AG09319 (cell line): ENCODE measurements at places on chromosomes 12 and 14.

DNA sequence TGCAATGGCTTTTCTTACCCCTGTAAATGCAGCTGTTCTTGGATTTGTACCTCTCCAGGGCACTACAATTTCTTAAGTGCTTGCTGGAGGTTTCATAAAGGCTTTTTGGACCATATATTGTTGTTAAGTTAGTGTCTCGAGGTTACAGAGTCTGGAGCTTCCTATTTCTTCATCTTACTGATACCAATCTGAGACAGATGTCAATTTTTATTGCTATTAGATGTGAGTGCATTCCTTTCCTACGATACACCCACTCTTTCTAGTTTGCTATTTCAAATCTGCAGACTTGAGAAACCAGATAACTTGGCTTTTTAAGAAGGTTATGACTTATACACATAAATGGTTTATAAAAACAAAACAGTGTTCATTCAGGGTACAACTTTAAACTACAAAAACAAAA is 2.1 kb downstream of the NOXRED1 start:
- DNase-seq = no peak

GRCh38 chr12:23911574-23911973 is 37.9 kb downstream of the SOX5 start:
- DNase-seq = no peak

DNA sequence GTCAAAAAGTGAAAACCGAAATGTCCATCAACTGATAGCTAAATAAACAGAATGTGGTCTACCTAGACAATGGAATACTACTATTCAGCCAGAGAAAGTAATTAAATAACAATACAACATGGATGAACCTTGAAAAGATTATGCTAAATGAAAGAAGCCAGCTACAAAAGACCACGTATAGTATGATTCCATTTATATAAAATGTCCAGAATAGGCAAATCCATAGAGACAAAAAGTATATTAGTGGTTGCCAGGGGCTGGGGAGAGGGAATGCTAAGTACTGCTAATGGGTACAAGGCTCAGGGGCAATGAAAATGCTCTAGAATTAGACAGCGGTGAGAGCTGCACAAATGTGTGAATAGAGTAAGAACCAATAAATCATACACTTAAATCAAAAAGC is 29.9 kb downstream of the CDC42BPB start:
- no peak for DNase-seq

GRCh38 chr14:51211149-51211548 is 28.9 kb upstream of the TMX1 start:
- DNase-seq = no peak

DNA sequence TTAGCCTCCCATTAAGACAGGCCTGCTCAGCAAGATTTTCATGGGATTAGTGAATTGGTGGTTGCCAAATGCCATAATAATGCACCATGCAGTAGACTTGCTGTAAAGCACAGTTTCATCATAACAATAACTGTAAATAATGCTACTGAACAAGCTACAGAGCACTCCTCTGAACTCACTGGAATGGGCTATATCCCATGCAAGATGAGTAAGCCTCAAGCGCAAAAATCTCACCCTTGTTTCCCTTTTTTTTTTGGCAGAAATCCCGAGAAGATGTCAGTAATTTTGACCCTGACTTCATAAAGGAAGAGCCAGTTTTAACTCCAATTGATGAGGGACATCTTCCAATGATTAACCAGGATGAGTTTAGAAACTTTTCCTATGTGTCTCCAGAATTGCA is 145.9 kb upstream of the HIF1A start:
- DNase-seq = no peak

GRCh38 chr12:96980991-96981414 is 73.9 kb downstream of the NEDD1 start:
- peak; percentile 12 for DNase-seq

DNA sequence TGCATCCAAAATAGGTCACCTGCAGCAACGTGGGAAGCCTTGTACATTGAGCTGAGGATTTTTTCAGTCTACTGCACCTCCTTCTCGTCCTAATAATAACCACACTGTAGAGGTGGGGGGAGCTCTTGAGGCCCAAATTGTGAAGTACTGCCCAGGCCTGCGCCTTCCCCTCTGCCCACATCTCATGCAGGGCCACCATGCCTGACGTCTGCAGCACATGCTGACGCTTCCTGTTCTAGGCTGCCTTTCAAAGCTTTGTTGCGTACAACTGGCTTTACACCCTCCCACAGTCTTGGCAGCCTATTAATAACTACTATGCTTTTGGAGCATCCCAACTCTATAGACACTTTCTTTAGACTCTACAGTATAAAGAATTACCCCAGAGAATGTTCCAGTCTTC is 26.5 kb upstream of the TTC7B start:
- DNase-seq = no peak

DNA sequence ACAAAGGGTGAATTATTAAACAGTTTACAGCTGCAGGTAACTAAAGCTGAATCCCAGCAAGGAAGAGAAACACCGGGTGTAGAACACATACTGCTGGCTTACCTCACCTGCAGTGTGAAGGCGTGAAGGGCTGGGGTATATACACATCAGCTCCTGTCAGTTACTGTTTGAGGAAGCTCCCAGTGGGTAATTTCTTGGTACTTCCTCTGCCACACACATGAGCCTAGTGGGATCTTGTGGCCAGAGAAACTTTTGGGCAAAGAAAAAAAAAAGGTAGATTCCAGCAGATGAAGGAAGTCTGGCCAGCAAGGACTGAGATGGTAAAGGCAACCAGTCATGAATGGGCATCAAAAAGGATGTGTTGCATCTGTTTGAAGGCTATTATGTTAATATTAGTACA is 14.0 kb upstream of the GPR33 start:
- no peak for DNase-seq

GRCh38 chr14:65866448-65866847 is 453.9 kb downstream of the FUT8 start:
- peak; percentile 83 for DNase-seq

GRCh38 chr12:40946612-40947194 is 241.4 kb upstream of the PDZRN4 start:
- peak; percentile 10 for DNase-seq

DNA sequence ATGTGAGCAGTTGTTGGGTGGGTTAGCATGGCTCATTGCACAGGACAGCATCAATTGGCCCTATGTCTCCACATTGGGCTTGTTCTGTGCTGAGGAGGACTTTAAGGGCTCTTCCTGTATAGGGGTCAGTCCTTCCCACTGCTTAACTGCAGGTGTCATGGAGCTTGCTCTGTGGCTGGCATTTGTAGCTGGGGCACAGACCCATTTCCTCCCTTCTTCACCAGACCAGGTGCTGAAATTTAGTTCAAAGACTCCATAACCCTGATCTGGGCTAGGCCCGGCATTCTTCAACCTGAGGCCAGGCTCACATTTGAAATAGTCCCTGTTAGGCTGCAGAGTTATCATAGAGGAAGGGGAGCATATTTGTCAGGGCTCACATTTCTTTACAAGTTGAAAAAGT is 12.8 kb downstream of the CHST11 start:
- DNase-seq = no peak

GRCh38 chr12:75704664-75705063 is 193.3 kb upstream of the KRR1 start:
- DNase-seq = no peak

DNA sequence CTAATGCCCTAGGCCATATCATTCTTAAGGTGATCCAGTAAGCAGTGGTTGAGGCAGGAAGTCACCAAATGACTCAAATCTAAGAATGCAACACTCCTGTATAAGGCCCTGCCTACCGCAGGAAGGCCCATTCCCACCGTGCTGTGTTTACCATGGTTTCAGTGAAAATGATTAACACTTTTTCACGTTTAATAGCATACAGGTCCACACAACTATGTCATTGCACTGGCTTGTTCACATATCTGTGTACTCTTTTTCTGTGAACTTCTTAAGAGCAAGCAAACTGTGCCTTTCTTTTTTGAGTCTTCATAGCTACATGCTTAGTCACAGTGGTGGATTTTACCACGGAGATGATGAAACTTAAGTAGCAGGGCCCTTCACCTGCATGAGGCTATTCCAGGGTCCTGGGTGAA is 214.9 kb downstream of the CNTN1 start:
- DNase-seq = no peak

DNA sequence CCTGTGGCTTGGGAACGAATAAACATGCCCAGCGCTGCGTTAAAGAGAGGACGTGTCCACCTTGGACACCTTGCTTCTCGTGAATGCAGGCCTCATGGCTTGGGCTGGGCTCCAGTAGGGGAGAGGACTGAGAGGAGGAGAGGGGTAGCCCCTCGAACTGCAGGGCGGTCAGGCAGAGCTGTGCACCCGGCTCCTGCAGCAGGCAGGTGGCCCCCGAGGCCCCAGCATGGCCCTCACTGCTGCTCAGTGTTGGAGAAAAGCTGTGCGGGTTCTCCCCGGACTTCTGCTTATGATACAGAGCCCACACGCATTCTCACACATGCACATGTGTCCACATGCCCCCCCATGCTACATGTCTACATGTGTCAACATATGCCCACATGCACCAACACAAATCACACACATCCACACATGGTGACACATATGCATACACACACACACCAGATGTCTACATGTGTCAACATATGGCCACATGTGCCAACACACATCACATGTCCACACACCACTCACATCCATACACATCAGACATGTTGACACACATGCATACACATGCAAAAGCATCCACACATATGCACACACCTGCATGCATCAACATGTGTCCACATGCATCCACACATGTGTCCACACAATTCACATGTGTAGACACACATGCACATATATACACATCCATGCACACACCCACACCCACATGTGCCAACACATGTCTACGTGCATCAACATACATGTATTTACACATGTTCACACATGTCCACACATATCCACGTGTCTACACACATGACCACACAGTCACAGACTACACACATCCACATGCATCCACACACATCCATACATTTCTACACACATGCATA is 3.0 kb downstream of the ADGRD1 start:
- no peak for DNase-seq

GRCh38 chr14:59832653-59833294 is 37.8 kb downstream of the RTN1 start:
- DNase-seq = no peak

DNA sequence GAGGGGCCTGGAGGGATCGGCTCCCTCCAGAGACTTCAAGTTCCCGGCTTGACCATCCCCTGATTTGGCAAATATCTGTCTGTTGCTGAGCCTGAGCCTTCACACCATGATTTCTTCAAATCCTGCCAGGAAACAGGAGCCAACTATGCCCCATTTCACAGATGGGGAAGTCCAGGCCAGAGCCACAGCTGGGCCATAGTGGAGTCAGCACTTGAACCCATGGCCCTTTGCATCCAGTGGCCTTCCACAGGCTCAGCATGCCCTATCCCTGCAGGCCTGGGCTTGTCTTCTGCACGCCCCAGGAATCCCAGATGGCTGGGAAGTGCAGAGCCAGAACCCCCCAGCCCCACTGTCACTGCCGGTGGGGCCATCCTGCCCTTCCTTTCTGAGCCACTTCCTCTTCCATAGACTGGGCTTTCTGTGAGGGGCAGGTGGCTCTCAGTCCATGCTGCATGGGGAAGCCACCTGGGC is 44.9 kb downstream of the CYP46A1 start:
- DNase-seq = no peak

GRCh38 chr14:29900609-29901350 is 26.9 kb downstream of the PRKD1 start:
- no peak for DNase-seq

GRCh38 chr12:109582636-109583035 is 9.0 kb downstream of the MVK start:
- DNase-seq = no peak

- DNase-seq = no peak
Observed at GRCh38 chr14:100329233-100330006, 6.3 kb downstream of the SLC25A47 start.

DNA sequence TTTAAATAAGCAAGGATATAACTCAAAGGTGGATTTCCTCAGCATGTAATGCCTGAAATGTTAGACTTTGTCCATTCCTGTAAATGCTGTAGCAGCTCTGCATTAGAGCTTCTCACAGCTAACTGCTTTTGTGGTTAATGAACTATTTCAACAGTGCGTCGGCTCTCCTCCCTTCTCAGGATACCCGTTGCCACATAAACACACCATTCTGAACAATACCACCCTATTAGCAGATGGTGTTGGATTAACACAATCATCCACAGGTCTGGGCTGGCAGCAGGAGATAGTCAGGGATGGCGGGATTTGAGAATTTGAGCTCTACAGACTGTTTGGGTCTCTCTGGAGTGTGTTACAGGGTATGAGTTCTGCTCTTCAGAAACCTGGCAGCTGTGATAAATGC is 33.5 kb upstream of the C12orf42 start:
- DNase-seq = no peak

DNA sequence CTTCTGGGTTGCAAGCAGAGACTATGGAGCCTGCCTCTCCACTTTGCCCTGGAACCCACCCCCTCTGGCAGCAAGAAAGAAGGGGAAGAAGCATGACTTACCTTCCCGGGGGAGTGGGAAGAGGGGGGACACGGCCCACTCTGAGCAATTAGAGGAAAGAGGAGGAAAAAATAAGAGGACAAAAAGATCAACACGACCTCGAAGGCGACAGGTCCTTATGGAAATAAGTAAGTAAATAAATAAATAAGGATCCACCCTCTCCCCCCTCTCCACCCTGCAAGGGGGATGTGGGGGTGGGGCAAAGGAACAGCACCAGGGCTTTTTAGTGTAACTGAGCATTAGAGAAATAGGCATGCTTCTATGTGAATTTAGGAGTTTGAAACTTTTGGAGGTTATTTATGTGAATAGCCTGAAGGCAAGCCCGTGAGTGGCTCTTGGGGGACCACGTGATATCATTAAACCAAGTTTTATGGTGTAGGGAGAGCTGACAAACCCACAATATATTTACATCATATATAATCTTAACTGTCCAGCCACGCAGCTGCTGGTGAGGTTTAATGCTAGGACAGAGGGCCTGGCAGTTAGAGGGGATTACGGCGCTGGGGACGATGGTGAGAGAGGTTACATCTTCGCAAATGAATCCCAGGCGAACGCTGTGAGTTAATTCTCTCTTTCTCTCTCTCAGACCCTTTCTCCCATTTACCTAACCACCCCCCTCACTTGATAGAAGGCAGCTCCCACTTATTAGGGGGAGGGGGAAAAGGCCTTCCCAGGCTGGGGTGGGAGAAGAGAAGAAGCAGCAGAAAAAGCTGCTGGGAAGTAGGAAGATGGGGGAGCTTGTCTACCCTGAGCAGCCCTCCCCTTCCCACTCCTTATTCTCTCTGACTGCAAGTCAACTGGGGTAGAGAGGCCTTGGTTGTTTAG is 4.8 kb downstream of the HOXC5 start:
- DNase-seq = no peak

- no peak for DNase-seq
Observed at GRCh38 chr12:55972042-55972441, 1.8 kb upstream of the RAB5B start.

DNA sequence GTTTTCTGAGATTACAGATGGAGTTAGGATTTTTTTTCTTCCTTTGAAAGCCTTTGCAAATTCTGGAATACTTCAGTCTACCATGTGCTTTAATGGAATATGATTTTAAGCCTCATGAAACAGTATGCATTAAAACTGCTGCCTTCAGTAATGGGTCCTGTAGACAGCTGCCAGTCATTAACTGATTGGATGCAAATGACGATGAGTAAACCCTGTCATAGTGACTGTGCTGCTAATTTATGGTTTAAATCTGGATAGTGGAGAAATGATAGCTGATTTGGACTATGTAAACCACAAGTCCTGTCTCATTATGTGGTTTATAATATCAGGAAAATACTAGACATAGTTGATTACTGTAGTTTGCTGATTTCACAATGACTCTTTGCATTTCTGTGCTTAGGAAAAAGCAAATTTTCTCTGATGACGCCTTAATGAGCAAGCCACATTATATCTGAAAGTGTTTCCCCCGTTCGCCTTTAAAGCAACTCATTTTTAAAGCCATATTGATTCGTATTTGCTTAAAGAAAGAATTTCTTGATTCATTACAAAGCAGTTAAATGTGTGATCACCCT is 217.6 kb downstream of the TMTC2 start:
- DNase-seq = peak; percentile 11
